Activated naive CD4-positive, alpha-beta T cell (primary cell): ENCODE measurements at places on chromosomes 4 and X.

GRCh38 chr4:167930166-167930565 lies 162.2 kb upstream of the ANXA10 start:
- DNase-seq = no peak

GRCh38 chr4:177041356-177041755 lies 248.6 kb upstream of the VEGFC start:
- no peak for DNase-seq

DNA sequence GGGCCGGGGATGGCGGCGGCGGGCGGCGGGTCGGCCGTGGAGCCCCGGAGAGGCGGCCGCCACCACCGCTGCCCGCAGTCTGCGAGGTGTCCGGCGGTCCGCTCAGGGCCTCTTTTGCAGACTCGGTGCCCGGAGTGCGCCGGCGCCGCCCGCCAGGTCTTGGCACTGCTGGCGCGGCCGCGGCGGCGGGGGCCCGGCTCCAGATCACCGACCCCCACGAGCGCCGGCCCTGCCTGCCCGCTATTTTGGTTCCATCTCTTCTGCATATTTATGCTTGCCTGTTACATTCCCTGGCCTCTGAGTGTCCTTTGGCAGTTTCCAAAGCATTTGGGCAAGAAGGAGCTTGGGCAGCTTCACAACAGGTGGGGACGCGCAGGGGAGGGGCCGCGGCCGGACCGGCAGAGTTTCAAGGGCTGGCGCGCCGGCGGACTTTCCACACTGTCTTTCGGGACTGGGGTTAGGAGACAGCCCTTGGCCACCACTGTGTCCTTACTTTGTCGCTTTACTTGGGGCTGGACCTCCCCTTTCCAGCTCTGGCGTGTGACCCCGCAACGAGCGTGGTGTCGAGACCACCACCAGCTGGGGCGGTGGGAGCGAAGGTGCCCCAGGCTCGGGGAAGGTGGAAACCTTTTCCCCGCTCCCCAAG lies 668 bp upstream of the TAPT1 start:
- peak; percentile 30 for DNase-seq

GRCh38 chr4:76279462-76279861 lies 27.1 kb upstream of the STBD1 start:
- no peak for DNase-seq
